Psoas muscle (tissue), 8 donors: ENCODE measurements at places on chromosomes 13 and 19. TPM values are rescaled to one million over a fixed set of nuclear protein-coding genes. Genes with fewer than 3 reads are reported as not detected.
A peak's percentile ranks its signal among the peaks of the same experiment; 100 is the strongest.

Gene THSD8
- 2.5 TPM for total RNA-seq

DNA sequence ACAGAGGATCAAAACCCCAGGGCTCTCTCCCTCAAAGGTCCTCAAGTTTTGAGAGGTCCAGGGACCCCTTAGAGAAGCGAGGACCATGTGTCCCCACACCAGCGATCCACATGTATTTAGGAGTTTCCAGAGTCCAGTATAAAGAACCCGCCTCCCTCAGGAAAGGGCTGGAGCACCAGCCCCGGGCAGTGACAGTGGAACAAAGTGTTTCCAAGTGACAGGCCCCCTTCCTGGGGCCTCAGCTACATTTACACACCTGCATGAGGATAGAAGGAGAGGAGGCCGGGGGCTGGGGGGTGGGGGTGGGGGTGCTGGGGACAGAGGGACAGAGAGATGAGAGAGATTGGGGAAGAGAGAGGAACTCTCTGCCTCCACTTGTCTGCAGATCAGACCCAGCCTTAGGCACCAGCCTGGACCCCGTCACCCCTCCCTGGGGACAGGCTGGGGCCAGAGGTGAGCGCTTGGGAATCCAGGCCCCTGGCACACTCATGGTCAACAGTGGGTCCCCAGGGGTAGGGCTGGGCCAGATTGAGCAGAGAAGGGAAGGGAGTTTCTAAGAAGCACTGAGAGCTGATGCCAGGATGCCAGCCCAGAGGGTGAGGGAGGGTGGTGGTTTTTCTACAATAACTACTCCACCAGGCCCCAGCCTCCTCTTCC lies 802 bp downstream of the BCAM start:
- DNase-seq: no peak

DNA sequence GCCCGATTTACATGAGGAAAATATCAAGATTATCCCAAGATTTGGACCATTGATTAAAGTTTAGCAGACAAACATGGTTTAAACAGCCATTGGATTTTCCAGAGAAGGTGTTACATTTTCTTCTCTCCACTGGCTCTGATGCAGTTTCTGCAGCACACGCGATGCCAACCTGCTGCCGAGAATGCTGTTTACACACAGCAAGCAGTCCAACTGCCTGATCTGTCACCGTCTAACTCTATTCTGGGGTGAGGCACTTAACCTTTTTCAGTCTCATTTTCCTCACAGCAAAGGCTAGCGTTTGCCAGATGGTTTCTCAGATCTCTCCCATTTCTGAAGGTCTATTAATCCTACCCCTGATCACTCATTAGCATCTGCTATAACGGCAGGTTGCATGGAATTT lies 763.5 kb upstream of the GPC6 start:
- DNase-seq: no peak

DNA sequence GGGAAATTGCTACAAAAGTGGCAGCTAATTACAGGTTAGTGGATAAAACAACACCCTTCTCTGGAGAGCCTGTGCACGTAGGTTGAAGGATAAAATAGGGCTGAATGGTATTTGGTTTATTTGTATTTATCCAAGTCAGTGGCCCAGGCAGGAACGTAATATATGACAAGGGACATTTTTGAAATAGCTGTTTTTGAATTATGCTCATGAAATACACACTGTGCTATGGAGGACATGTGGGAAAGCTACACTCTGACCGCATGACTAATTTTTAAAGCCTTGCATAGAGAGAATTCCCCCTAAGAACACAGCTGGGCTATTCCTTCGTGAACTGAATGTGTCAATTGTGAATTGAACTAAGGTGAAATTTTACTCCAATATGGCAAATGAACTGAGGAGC lies 292.1 kb upstream of the MAB21L1 start:
- no peak for DNase-seq

GRCh38 chr19:924553-925086 lies 1.2 kb upstream of the ARID3A start:
- no peak for DNase-seq

DNA sequence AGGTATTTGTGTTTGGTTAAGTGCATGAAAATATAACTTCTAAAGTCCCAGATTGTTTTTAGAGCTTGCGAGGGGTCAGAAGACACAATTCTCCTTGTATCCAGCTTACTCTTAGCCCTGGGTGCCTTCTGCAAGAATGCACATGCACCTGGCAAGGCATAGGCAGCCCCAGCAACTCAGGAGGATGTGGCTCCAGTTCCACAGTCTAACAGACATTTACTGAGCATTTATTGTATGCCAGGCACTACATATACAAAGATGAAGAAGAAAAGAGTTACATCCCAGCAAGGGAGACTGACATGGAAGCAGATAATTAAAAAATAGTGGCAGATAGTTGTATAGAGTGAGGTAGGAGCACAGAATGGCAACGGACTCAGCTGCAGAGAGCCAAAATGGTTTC lies 101.1 kb upstream of the FRY start:
- DNase-seq: no peak

DNA sequence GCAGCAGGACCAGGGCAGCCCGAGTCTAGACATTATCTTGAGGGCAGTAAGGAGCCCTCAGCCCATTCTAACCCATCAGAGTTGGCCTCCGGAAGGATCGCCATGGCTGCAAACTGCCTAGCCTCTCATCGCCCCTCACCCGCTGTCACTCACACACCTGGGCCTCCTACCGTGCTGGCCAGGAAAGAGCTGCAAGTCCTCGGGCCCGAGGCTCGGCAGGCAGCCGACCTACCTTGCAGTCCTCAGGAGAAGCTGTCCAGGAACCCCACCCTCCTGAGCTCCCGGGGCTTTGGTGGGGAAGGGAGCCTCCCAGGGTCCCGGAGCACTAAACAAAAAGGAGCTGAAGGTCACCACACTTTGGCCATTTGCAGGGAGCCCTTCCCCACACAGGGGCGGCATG lies 46.8 kb downstream of the CCNE1 start:
- no peak for DNase-seq

Gene TMEM38A
- 123 TPM for total RNA-seq

Gene IGSF23
- total RNA-seq: 0.30 TPM

Gene TNFRSF19
- total RNA-seq: 0.38 TPM

DNA sequence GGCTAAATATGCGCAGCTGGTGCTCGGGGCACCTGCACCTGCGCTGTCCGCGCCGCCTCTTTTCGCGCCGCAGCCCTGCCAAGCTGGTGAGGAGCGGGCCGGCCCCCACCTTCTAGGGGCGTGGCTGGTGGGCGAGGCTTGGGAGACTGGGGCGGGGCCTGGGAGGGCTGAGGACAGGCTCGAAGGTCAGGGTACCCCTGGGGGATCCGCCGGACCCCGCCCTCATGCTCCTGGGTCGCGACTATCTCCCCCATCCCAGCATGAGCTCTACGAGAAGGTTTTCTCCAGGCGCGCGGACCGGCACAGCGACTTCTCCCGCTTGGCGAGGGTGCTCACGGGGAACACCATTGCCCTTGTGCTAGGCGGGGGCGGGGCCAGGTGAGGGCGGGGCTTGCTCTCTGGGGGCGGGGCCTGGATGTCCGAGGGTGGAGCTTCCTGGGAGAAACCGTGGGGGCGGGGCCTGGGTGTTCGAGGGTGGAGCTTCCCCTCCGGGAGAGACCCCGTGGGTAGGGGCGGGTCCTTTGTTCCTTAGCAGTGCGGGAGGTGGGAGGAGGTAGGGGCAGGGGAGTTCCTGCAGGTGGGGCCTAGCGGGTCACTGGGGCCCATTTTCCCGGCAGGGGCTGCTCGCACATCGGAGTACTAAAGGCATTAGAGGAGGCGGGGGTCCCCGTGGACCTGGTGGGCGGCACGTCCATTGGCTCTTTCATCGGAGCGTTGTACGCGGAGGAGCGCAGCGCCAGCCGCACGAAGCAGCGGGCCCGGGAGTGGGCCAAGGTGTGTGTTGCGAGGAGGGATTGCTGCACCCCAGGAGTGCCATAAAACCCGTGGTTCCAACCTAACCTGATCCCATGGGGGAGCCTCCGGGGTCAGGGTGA lies 19.7 kb downstream of the PNPLA6 start:
- no peak for DNase-seq

- no peak for DNase-seq
Measured at GRCh38 chr19:50823389-50824042, at the start of gene KLK1. Gene KLK1 (minus strand): TSS chr19:50823787. CDS start chr19:50823748, 39 bp downstream.

DNA sequence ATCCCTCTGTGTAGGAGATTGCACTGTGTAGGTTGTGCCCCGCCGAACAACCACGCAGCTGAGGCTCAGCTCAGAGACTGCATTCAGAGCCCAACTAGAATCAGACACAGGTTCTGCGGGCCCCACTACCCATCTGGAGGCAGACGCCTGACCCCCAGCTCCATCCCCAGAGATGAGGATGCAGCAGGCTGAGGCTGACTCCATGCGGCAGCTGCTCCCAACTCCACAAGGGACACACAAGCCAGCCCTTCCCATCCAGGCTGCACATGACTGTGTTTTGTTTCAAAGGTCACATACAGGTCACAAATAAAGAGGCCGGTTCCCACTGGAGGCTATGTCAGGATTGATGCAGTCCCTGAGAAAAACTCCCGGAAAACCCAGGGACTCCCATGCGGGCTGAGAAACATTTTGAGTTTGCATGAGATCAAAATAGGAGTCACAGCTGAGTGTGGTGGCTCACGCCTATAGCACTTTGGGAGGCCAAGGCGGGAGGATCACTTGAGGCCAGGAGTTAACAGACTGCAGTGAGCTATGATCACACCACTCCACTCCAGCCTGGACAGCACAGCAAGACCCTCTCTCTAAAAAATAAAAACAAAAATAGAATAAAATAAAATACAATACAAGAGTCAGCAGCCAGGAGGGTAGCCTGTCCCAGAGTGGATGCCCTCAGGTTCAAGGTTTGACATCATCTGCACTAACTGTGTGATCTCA lies 14.0 kb downstream of the ELL start:
- no peak for DNase-seq

DNA sequence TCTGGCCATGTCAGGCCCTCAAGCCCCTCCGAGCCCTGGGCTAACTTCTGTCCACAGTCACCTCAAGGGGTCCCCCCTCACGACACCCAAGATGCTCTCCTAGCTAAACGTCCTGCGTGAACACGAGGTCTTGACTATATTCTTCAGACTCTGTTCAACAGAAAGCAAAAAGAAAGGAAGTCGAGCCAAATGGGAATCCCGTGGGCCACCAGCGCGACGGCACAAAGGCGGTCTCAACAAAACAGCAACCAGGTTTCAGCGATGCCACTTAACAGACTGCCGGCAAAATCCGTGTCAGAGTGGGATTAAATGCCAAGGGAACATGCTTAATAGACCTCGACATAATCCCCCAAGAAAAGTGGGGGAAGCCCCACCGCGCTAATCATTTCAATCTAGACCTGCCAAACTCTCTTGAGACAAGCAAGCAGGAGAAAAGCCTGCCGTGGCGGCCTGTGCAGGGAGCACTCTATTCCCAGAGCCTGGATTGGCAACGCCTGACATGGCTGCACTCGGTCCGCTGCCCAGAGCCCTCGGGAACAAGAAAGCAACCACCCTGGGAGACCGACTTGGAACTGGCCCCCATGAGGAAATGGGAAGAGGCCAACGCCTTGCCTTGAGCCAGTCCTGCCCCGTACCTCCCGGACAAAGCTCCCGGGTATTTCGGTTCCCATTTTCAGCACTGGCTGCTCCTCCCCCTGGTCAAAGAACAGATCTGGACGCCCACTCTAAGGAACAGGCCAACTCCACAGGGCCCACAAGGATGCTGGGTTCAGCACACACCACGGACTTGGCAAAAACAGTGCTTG lies 16.0 kb downstream of the ZC3H4 start:
- peak; percentile 58 for DNase-seq

DNA sequence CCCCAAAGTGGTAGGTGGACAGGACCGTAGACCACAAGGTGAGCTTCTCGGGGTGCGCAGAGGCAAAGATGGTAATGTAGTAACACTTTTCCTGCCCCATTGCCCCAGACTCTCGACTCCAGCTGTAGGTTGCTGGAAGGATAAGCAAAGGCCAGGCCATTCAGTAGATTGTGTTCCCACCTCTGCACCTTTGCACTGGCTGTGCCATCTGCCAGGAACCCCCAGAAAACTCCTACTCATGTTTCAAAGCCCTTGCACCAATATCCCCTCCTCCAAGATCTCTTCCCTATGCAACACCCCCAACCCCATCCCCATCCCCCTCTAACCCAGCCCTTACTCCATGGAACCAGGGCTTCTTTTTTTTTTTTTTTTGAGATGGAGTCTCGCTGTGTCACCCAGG lies 18.3 kb downstream of the IL12RB1 start:
- no peak for DNase-seq

DNA sequence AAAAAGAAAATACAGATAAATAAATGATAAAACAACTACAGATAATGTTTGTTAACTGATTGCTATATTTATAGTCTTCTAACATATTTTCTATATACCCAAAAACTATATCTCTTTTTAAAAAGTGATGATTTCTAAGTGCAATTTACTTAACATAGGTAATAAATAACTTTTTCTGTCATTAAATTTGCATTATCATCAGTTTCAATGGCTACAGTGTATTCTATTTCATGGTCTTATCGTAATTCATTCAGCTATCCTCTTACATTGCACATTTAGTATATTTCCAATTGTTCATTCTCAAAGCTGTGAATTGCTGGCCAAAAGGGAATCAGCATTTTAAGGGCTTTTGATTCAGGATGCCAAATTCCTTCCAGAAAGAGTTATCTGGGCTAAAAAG lies 3.6 kb downstream of the ZNF180 start:
- DNase-seq: no peak

- no peak for DNase-seq
Measured at GRCh38 chr13:28545583-28546333, 50.8 kb upstream of the FLT1 start.

DNA sequence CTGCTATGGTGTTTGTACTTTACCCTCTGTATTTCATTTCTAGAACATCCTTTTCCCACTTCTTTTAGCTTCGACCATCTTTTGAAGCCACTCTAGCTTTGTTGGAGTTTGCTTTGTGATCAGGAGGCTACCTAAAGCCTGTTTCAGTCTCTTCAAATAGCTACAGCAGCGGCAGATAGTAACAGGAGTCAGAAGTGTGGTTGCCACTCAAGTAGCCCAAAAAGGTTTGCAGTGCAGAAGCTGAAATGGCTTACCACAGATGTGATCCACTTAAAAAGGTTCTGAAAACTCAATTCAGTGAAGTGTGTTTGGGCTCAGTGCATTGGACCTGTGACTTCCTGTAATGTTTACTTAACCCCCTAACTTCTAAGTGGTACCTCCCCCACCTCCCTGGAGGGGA lies 26.2 kb downstream of the WASF3 start:
- DNase-seq: no peak

DNA sequence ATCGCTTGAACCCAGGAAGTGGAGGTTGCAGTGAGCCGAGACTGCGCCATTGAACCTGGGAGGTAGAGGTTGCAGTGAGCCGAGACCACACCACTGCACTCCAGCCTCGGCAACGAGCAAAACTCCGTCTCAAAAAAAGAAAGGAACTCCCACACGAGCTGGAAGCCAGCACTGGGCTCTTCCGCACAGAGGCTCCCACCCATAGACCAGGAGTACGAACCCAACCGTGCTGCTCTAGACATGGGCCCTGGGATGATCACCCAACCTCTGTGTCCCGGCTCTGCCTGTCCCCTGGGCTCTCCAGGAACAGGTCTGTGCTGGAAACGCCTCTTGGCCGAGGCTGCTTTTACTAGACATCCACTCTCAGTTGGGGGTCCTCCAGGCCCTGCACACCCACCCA lies 12.0 kb downstream of the DOT1L start:
- DNase-seq: no peak

- DNase-seq: peak; percentile 67
Measured at GRCh38 chr19:51531349-51532315, at the start of gene SIGLEC6. Gene SIGLEC6 (minus strand): TSS chr19:51531670. CDS start chr19:51531648, 22 bp downstream.

Gene ERICH4
- not detected for total RNA-seq
